T-cell (primary cell): ENCODE measurements at places on chromosomes 6 and 20. TPM values are rescaled to one million over a fixed set of nuclear protein-coding genes. Genes with fewer than 3 reads are reported as not detected.
A peak's percentile ranks its signal among the peaks of the same experiment; 100 is the strongest.

DNA sequence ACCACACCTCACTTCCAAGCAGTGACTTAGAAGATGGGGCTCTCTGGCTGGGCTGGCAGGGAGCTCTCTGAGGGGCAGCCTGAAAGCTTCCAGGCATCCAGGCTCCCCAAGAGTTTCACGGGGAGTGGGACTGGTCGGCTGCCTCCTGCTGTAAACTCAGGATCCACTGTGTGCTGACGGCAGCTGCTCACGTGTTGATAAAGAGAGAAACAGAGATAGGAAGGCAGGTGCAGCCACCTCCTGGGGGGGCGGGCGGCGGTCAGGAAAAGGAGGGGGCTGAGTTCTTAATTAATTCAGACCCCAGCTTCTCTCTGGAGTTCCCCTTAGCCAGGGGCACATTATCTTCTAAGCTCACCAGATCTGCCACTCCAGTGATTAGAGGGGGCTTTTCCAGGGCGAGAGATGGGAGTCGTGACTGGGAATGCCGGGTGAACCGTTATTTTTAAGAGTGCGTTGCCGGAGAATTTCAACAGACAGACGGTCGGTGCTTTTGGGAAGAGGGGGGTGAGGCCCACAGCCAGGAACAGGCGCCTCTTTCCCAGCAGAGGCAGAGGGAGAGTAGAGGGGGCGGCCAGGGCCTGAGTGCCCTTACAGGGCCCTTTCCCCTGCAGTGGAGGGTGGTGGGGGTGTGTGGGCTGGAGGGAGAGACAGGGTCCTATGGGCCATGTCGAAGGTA, 70.9 kb downstream of the CD40 start:
- no peak for DNase-seq

DNA sequence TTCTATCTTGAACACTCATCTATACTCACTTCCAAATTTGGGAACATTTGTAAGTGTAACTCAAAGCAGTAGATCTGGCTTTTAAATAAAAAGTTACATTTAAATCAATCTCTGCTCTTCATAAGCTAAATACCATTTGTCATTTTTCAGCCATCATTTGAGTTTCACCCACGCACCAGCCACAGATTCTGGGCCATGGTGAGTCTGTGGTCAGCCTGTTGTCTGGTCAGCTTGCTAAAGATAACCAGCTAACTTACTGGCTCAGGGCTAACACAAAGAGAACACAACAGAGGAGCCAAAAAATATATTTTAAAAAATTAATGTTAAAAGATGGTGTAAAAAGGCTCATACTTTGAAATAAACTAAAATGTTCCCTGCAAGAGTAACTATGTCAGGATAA, 181.3 kb downstream of the KIF6 start:
- DNase-seq: no peak

FABP7 gene
- total RNA-seq: not detected

DNA sequence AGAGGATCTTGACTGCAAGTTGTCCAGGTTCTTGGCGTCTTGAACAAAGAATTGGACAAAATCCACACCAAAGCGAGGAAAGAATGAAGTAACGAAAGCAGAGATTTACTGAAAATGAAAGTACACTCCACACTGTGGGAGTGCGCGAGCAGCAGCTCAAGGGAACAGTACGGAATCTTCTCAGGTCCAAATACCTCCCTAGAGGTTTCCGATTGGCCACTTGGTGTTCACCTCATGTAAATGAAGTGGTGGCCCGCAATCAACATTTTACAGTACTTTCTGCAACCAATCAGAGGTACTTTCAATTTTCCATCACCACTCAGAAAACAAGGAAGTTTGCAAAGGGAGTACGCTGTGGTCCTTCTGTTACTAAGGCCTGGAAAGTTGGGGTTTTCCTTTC, 122.4 kb downstream of the PTPRK start:
- no peak for DNase-seq

CDH4 gene
- 0.64 TPM for total RNA-seq

DNA sequence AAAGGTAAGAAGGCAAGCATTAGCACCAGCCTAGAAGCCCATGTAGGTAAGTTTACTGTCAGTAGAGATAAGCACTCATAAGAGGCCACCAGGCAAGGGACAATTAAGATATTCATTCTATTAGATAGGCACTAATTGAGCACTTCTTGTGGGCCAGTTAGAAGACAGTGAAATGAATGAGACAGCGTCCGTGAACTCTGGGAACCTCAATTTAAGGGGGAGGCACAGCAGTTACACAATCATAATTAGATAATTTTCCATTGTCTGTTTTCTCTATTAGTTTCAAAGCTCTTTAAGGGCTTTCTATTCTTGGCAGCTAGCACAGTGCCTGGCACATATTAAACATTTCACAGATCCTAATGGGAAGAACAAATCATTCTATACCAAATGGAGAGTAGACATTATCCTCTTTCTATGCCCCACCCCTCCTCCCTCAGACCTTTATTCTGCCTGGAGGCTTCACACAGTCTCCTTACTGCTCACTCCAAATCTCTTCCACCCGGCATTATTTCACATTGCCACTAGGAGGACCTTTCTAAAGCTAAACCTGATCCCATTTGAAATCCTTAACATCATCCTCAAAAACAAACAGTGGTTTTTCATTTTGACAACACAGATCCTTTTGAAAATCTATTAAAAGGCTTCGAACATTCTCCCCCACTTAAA, 529.6 kb downstream of the ADGRB3 start:
- no peak for DNase-seq

HRH3 gene
- total RNA-seq: not detected

C6orf136 gene
- 32.9 TPM for total RNA-seq

DNA sequence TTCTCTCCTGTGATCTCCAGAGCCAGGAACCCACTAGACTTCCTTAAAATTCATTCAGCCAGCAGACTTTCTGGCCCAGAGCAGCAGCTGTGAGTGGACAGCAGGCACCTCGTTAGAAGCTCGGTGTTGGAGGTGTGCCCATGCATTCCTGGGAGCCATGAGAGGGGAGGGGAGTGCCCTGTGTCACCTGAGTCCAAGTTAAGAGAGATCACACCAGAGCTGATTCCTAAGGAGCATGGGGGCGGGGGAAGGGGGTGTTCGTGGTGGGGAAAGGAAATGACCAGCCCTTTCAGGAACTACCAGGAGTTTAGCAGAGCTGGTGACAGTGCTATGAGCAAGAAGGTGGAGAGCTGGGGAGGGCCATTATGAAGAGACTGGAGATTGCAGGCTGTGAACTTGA, 46.9 kb downstream of the GFRA4 start:
- DNase-seq: no peak

SIRPB1 gene
- total RNA-seq: 4.8 TPM

BMP5 gene
- not detected for total RNA-seq

- DNase-seq: no peak
These were observed 12.8 kb downstream of the RGS17 start for GRCh38 chr6:153117986-153118879.

GRCh38 chr6:83708970-83709747, at the start of gene SNAP91:
TSS of gene SNAP91 (minus strand) at chr6:83709101. CDS start at chr6:83707927, 1,174 bp downstream.
- DNase-seq: no peak

SNRPB2 gene
- total RNA-seq: 40.0 TPM

DNA sequence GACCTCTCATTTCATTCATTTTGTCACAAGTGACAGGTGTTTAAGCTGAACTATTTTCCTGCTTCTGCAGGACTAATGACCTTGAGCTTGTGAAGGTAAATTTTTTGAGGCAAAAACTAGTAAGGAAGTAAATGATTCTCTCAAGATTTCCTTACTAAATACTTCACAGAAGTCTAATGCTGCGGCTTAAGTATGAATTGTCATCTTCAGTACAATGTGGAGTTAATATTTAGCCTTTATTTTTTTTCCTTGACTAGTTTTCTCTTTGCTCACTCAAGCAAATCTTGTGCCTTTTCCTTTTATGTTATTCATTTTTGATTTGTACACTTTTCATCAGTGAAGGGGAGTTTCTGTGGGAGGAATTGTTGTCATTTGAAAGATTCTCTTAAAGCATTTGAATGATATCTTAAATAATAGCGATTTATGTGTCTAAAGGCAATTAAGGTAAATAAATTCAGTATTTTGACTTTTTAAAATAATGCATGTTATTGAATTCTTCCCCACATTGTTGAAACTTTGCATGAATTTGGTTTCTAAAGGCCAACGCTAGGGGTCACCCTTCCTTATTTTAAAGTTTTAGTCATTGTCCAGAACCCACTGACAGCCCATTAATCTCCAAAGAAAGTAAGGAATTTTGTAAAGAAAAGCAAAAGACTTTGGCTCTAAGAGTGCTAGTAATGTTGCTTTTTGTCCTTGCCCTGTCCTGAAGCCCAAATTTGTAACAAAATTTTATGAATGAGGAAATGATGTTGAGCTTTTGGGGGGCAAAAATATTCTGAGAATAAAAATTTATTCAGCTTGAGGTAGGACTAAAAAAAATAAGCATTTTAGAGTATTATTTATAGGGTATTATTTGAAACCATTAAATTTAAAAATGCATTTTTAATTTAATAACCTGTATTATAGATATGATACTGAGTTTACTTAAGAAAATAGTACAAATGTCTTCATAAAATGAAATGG, 157.4 kb upstream of the LAMA2 start:
- DNase-seq: no peak

DNA sequence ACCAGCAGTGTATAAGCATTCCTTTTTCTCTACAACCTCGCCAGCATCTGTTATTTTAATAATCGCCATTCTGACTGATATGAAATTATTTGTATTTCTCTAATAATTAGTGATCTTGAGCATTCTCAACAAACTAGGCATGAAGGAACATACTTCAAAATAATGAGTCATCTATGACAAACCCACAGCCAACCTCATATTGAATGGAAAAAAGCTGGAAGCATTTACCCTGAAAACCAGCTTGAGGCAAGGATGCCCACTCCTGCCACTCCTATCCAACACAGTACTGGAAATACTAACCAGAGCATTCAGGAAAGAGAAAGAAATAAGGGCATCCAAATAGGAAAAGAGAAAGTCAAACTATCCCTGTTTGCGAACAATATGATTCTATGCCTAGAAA, 390.6 kb upstream of the ID4 start:
- DNase-seq: no peak

GRCh38 chr6:79864001-79864400, 83.4 kb downstream of the ELOVL4 start:
- no peak for DNase-seq

NKX2-2 gene
- total RNA-seq: not detected

GGTLC1 gene
- not detected for total RNA-seq

GRCh38 chr6:47375426-47375825, 65.7 kb upstream of the TNFRSF21 start:
- DNase-seq: no peak

HLA-DPA1 gene
- 29.6 TPM for total RNA-seq

- DNase-seq: no peak
These were observed 15.2 kb upstream of the TAAR5 start for GRCh38 chr6:132604635-132605152.

DNA sequence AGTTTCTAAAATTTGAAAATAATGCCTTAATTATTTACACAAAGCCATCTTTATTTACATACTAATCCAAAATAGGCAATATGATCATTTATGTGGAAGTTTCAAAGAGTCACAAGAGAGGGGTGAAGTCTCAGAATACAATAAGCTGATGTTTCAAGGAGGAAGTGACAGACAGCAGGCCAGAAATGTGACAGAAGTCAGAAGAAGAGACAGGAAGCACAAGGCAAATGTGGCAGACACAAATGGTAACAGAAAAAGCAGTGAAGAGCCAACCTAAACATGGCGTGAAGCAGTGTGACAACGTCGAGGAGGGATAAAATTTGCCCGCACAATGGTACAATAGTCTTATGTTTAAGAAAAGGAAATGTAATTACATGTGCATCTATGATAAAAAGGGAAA, 59.8 kb downstream of the SHPRH start:
- DNase-seq: no peak

DNA sequence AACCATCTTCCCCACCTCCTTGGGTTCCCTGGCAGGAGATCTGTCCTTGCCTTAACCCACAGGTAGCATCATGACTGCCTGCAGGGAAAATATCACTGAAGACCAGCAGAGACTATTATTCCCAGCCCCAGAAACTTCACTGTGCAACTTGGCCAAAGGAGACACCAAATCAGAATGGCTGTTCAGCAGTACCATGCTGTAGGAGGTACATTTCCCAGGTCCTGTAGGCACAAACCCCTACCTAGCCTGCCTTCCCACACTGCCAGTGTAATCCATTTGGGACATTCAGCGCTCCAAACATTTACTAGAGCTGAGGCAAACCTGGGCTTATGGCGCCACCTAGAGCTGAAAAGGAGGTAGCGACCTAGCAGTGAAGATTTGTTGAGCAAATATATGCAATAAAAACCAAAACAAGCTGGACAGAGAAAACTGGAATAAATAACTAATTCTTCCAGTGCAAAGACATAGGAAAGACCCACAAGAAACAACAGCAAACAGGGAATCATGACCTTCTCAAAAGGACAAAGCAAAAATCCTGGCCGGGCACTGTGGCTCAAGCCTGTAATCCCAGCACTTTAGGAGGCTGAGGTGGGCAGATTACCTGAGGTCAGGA, 60.3 kb downstream of the VTA1 start:
- peak; percentile 33 for DNase-seq

OR2B2 gene
- not detected for total RNA-seq

DNA sequence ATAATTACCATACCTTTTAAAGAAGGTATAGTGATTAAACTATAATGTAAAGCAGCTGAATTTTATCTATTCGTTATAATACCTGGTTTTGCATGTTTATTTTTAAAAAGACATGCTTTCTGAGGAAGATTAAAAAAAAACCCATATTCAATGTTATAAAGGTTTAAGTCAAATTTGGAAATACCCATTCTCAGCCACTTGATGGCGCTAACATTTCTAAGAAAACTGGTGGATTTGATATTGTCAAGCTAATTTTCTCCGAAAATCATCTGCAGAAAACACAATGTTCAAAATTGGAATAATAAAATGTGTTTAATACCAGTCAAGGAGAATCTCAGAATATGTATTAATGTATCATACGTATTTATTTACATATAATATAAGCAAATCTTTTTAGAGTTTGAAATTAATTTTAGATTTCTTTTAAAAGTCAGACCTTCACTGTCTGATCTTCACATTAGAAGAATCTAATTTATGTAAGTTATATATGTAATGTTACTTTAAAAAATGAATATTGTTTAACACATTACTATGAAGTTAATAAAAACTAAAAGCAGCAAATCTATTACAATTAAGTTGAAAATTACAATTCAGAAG, 35.0 kb downstream of the SHPRH start:
- no peak for DNase-seq

DNA sequence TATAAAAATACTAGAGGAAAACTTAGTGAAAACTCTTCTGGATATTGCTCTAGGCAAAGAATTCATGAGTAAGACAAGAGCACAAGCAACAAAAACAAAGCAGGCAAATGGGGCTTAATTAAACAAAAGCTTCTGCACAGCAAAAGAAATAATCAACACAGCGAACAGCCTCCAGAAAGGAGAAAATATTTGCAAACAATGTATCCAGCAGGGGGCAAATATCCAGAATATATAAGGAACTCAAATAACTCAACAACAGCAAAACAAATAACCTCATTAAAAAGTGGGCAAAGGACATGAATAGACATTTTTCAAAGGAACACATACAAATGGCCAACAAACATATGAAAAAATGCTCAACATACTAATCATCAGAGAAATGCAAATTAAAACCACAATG, 17.1 kb upstream of the HECA start:
- no peak for DNase-seq

DNA sequence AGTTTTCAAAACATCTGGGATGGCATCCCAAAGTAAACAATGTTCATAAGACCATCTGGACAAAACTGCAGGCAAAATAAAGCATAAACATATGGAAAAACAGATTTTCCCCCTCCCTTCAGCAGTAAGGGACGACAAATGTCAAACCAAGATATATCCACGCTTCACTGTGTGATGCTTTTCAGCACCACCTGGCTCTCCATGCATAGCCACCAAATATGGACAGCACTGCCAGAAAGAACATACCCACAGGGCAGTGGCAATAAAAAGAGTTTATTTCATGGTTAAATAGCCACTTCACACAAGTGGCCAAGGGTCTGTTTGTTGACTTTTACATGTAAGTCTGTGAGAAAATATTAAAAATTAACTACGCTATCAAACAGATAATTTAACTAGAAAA, 23.1 kb downstream of the USP45 start:
- DNase-seq: no peak
